Thoracic aorta endothelial cell (primary cell): ENCODE measurements at places on chromosomes 12 and 14. TPM values are rescaled to one million over a fixed set of nuclear protein-coding genes. Genes with fewer than 3 reads are reported as not detected.

Gene DAO
- total RNA-seq, result not detected in 2 replicates

Gene SLC2A14
- total RNA-seq, result 0.13 TPM in 1 of 2 replicates, not detected in the other

Gene RPL10L
- not detected in 2 replicates for total RNA-seq

Gene KCNC2
- not detected in 2 replicates for total RNA-seq

Gene EFS
- not detected in 2 replicates for total RNA-seq

Gene ZNF410
- total RNA-seq, result 55.1 and 60.7 TPM in 2 replicates

Gene KRT82
- total RNA-seq, result not detected in 2 replicates

Gene SLC35F4
- total RNA-seq, result not detected in 2 replicates

Gene FAM90A1
- not detected in 2 replicates for total RNA-seq

Gene DPPA3
- total RNA-seq, result not detected in 2 replicates

Gene MIP
- not detected in 2 replicates for total RNA-seq

Gene POLE2
- 30.1 and 36.5 TPM in 2 replicates for total RNA-seq

Gene KRT1
- not detected in 2 replicates for total RNA-seq

Gene SPTB
- total RNA-seq, result under 0.01 and 0.13 TPM in 2 replicates
